ENCODE measurements at places on chromosomes 2 and 18.

DNA sequence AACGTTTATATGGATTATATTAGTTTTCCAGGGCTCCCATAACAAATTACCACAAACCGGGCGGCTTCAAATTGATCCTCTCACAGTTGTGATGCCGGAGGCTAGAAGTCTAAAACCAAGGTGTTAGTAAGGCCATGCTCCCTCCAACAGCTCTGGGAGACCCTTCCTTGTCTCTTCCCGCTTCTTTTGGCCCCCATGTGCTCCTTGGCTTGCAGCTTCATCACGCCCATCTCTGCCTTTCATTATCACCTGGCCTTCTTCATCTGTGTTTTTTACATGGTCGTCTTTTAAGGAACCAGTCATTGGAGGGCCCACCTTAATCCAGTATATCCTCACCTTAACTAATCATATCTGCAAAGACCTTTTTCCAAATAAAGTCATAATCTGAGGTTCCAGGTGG lies 13.9 kb downstream of the MAPRE2 start:
- DNase-seq: no peak

DNA sequence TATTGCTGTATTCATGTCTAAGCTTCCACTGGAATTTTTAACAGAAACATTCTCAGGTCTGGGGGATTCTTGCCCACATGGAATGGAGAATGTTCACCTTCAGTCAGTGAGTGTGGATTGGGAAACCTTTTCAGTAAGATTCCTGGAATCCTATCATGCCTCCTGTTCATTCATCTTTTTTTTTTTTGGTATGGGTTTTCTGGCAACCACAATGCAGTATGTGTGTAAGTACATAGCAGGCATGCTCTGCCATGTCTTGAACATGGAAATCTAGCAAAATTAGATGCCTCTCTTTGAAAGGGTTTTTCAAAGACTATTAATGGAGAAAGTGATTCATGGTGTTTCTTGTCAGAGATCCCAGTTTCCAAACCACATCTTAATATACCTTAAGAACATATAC lies 176.5 kb downstream of the LTBP1 start:
- DNase-seq: no peak

- DNase-seq: no peak
Observed at GRCh38 chr2:88521445-88522073, 69.1 kb upstream of the FOXI3 start.

GRCh38 chr18:22702806-22703205 lies 230.3 kb upstream of the RBBP8 start:
- DNase-seq: no peak

DNA sequence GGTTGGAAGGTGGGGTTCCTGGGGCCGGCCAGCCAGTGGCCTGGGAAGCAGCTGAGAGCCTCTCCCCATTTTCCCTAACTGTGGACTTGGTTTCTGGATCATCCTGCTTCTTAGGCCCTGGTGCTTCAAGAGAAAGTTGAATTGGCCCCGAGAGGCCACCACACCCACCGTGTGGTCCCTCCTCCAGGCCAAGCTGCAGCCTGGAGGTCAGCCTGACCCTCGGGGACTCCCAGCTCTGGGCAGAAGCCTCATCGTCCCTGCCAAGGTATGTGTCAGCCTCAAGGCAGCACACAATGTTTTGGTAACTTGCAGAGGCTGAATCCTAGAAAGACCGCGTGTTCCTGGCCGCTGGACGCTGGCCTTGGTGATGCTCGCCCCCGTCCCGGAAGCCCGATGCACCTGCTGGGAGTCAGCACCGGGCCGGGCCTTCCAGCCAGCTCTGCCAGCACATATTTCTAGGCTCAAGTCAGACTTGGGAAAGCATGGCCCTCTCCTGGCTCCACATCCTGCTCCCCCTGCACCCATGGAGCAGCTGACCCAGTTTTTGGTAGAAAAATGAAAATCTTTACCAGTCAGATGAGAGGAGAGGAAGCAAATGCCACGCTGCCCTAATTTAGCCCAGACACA lies 72.6 kb downstream of the ACTR2 start:
- DNase-seq: no peak

DNA sequence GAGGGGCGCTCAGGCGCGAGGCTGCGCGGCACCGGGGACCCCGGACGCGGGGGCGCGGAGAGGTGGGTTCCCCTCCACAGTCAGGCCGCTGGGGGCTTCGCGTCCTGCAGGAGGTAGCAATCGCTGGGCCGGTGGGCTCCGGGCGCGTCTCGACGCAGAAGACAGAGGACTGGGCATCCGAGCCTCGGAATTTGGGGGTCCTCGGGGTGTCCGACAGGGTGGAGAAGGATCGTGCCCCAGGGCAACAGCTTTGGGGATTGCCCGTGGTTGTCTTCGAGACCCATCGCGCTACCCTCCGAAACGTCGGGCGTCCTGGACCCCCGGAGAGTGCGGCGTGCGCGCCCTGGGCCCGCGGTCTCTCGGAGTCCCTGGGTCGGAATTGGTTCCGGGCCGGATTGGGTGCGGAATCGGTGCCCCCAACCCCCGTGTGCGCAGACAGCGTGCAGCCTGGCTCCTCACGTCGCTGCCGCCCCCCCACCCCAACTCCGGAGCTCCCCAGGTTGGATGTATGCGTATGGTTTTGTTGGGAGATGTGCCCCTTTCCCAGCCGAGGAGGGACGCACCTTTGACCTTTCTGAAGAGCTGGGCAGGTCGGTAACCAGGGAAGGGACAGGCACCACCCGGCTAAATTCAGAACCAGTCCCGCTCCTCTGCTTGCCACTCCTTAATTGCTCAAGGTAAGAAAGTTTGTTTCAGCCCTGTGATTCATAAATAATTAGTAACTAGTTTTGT lies 750 bp downstream of the NPAS2 start:
- no peak for DNase-seq

DNA sequence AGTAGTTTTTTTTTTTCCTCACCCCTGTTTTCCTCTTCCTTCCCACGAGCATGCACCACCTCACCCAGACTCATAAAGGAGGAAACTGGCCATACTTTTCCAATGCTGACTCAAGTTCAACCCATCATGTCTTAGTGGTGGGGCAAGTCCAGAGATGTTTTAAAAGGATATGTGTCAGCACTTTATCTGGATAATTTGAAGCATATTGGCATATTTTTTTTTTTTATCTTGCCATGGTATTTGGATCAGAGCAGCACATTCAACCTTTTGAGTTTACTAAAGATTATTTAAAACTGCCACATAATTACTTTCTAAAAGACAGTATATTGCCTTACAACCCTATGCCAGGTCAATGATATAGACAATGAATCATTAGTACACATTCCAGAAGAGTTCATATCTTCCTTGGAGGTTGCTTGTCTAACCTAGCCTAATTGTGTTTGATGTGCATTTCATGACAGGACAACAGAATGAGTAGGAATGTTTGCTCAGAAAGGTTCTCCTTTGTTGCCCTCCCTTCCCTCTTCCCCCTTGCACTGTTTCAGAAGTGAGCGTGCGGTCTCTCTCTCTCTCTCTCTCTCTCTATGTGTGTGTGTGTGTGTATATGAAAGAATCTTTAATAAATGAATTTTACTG lies 950.7 kb upstream of the FAM98A start:
- DNase-seq: no peak

- peak; percentile 82 for DNase-seq
Observed at GRCh38 chr2:222355860-222356259, 57.1 kb upstream of the PAX3 start.

DNA sequence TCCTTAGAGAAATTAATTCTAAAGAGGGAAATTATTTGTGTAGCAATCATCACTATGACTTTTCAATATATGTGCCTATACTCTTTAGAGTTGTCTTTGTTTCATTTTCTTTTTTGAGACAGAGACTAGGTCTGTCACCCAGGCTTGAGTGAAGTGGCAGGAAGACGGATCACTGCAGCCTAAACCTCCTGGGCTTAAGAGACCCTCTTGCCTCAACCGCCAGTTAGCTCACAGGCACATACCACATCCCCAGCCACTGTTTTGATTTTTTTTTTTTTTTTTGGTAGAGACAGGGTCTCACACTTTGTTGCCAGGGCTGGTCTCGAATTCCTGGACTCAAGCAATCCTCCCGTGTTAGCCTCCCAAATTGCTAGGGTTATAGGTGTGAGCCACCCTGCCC lies 12.4 kb downstream of the YWHAQ start:
- DNase-seq: no peak

- DNase-seq: peak; percentile 42
Observed at GRCh38 chr2:214127571-214127970, 283.3 kb upstream of the VWC2L start.

DNA sequence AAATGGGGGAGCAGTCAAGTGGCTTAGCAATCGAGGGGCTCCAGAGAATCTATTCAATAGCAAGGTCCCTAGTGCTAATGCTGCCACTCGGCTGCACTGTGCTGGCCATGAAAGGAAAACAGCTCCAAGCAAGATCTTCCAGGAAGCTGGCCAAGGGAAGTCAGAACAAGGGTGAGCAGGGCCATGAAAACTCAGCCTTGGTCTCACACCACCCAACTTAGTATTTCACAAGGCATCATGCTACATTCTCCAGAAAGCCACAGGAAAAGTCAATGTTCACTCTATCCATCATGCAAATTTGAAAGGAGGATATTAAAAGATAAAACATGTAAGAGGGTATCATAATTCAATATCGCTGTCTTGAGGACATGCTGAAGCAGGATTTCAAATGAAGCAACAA lies 35.7 kb downstream of the NRP2 start:
- no peak for DNase-seq

GRCh38 chr18:3499501-3499900 lies 49.5 kb downstream of the TGIF1 start:
- no peak for DNase-seq

DNA sequence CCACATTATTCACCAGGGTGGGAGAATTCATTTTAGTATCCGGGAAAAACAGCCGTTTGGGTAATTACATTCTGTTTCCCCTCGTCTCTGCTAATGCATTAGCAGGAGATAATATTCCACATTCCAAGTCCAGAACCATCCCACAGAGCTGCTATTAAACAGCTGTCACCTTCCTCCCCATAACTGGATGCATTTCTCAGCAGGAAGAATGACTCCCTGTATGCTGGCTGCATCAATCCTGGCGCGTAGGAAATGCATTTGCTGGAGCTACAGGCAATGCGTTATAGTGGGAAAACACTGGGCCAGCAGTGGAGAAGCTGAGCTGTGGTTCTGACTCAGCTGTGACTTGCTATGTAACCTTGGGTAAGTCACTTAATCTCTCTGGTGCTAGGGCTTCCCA lies 246.0 kb downstream of the CLIP4 start:
- DNase-seq: no peak

- DNase-seq: no peak
Observed at GRCh38 chr2:84674586-84674985, 158.3 kb downstream of the DNAH6 start.

- DNase-seq: no peak
Observed at GRCh38 chr2:15159206-15159605, 401.9 kb downstream of the NBAS start.

DNA sequence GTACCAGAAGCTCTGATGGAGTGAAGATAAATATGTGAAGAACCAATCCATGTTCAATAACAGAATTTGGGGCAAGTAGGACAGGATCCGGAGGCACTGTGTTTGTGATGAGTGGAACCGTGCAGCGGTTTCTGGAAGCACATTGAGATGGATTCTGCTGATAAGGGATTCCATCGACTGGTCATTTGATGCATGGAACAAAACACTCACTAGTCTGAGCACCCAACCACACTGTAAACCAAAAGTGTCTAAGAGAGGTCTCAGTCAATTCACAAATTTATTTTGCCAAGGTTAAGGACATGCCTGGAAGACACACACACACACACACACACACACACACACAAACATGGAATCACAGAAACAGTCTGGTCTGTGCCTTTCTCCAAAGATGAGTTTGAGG lies 459.5 kb downstream of the FBXO15 start:
- DNase-seq: no peak

GRCh38 chr2:186977433-186978045 lies 128.6 kb upstream of the ZSWIM2 start:
- no peak for DNase-seq

DNA sequence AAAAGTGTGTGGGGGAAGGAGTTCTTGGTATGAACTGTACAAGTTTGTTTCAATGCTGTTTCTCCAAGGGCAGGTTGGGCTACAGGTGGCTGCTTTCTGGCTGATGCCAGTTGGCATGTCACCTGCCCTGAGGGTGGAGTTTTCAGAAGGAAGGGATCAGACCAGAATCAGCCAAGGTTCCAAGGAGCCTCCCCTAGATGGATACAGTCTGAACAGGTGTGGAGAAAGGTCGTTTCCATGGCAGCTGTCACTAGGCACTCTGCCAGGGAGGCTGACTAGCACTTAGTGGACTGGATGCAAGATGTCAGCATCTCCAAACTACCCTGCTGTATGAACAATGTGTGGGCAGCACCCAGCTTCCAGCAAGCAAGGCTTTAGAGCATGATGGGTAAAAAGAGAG lies 444.4 kb upstream of the HNRNPA3 start:
- no peak for DNase-seq

DNA sequence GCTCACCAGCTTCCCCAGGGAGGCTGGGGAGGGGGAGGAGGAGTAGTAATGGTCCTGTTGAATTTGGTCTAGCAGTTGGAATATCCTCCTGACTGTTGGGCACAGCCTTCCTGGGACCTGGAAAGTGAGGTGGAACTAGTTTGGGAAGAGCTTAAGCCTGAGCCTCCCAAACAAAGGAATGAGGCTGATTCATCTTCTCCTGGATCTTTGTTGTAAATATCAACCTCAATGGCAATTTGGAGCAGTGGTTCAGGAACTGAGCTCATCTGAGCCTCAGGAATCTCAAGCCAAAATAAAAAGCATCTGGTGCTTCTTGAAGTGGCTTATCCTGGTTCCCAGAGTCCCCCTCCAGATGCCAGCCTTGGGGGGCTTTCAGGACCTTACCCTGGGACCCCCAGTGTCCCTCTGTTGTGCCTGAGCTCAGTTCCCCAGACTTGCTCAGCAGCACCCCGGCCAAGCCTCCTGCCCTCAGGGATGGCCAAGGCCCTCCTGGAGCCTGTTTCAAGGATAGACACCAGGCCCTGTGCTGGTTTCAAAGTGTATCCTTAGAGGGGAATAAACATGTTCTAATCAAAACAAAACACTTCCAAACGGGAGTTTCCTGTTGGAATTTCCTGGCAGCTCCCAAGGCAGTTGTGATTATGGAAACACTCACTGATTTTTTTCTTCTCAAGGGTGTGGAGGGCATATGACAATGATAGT lies 112.6 kb downstream of the DDX1 start:
- no peak for DNase-seq

DNA sequence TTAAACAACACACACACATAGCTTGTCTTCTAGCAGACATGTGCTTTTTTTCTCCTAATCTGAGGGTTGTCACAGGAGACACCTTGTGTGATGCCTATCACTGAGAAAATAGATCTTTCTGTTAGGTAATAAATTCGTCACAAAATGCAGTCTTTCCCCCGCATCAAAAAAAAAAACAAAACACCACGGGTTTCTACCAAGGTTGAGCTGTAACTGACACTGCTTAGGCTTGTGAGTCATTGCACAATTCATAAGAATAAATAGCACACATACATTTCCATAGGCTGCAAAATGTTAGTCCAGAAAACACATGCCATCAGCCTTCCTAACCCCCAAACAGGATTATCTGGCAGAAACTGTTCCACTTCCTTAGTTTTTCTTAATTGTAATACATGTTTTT lies 6.5 kb downstream of the TMEM163 start:
- no peak for DNase-seq

DNA sequence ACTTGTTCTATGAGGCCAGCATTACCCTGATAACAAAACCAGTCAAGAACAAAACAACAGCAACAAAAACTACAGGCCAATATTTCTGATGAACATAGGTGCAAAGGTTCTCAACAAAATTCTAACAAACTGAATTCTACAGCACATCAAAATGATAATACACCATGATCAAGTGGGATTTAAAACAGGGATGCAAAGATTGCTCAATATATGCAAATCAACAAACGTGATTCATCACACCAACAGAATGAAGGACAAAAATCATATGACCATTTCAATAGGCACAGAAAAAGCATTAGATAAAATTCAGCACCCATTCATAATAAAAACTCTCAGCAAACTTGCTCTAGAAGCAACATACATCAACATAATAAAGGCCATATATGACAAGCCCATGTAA lies 173.6 kb downstream of the CAMKMT start:
- DNase-seq: no peak

All from fibroblast of skin of left quadriceps (primary cell).